NCI-H1436 treated with DMSO at 0.1 percent for 48 hours (cell line): ENCODE measurements at places on chromosomes 11 and 22.

DNA sequence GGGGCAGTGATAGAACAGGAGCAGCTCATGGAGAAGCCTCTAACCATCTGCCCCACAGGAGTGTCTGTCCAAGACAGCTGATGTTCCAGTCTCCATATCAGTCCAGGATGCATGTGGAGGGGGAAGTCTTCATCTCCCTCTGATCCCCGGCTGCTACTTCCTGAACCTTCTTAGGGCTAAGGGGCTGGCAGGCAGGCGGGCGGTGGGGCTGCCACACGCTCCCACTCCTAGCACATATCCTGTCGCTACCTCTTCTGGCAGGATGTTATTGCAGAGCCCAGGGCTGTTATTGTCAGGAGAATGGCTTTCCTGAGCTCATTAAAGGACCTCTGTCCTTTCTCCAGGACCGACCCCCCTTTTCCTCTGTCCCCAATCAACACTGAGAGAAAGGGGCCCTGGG lies 25.4 kb downstream of the LRRC55 start:
- no peak for DNase-seq

DNA sequence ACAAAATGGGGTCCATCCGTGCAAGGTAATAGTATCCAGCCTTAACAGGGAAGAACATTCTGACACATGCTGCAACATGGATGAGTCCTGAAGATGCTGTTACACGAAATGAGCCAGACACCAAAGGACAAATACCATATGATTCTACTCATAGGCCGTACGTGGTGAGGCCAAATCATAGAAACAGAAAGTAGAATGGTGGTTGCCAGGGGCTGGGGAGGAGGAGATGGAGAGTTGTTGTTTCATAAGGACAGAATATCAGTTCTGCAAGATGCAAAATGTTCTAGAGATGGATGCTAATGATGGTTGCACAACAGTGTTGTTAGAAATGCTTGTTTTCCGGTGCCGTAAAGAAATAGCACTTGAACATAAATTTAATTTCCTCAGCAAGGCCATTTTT lies 2.6 kb downstream of the TBX10 start:
- no peak for DNase-seq

DNA sequence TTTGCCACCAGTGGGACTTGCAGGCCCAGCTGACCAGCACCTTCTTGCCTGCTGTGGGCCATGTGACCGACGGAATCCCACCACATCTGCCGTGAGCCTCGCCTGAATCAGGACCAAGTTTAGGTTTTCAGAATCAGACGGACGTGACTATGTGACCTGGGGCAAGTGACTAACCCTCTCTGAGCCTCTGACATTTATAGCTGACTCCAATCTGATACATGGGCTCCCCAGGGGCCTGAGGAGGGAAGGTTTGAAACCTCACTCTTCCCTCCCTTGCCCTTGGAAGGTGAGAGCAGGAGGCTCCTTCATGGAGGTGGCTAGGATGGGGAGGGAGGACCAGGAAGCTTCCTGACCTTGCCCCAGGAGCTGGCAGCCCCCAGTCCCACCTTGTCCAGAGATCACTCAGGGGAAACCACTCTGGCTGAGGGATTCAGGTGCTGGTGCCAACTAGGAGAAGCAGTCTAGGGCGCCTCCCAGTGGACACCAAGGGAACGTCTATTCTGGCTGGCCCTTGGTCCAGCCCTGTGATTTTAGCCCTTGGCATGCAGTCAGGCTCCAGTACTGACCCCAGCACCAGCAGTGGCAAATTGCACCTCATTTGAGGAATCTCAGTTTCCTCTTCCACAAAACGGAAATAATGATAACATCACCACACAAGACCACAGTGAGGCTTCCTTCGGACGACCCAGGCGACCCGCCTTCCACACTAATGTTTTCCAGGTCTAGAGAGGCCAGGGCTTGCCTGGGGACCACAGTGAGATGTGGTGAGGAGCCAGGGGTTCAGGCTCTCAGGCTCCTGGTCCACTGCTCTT lies 47.2 kb upstream of the SYT7 start:
- DNase-seq, result no peak

GRCh38 chr11:79195209-79195608 lies 245.6 kb downstream of the TENM4 start:
- DNase-seq, result no peak

- peak; percentile 15 for DNase-seq
These were observed 1.4 kb upstream of the KREMEN1 start for GRCh38 chr22:29071261-29072045.

- DNase-seq, result no peak
These were observed 45.8 kb upstream of the LIN7C start for GRCh38 chr11:27552341-27552740.

DNA sequence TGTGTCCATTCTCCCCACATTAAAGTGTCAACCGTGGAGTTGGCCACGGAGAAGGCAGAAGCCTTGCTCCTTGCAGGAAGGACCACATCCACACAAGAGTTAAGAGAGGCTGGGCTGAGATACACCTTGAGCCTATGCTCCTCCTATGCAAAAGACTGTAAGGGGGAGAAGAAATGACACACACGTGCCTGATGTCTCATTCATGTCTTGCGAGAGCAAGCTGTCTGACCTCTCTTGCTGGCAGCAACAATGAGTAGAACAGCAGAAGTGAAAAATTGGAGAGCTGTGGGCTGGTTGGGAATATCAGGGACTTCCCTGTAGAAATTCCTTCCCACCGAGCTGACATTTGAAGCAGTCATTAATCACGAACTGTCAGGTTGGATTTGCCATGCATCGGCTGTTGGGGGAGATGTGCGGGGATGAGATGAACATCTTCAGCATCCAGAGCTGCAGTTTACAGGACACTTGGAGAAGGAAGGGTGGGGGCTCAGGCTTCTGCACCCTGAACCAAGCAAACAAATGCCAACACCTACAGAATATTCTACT lies 139.3 kb downstream of the MYO18B start:
- DNase-seq, result no peak

DNA sequence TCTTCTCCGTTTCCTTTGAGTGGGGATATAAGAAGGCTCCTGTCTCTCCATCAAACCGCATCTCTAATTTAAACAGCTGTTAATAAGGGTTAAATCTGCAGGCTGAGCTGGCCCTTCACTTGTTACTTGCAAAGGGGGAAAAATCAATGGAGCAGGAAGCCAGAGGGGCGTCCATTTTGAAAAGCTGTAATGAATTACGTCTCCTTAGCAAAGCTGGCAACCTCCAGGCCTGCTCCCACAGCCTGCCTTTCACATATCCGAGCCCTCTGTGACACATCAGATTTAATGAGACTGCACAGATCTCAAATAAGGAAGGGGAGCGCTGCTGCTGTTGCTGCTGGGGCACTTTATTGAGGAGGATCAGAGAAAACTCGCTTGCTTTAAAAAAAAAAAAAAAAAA lies 320.8 kb downstream of the BLID start:
- no peak for DNase-seq

GRCh38 chr11:10673501-10674062 lies 20.0 kb downstream of the IRAG1 start:
- DNase-seq, result no peak

GRCh38 chr11:94762208-94762607 lies 5.9 kb upstream of the AMOTL1 start:
- no peak for DNase-seq

- DNase-seq, result no peak
These were observed 33.7 kb downstream of the GNB1L start for GRCh38 chr22:19820880-19821522.

DNA sequence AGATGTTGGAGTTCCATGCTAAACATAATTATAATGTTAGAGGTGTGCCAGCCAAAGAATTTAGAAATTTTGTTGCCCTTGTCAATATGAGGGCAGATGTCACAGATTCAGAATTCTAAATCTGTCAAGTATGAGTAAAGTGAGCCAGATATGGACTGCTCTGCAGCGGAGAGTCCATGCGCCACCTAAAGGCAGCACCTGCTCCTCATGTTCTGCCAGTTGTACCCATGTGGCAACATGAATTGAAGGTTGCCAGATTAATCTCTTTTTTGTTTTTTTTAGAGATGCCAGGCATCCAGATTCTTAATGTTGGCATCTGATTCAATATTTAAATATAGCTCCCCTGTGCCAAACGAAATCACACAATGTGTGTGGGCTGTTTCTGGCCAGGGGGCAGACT lies 678.6 kb upstream of the ANO5 start:
- DNase-seq, result no peak

- DNase-seq, result no peak
These were observed 27.5 kb downstream of the KIAA0930 start for GRCh38 chr22:45212992-45213751.

DNA sequence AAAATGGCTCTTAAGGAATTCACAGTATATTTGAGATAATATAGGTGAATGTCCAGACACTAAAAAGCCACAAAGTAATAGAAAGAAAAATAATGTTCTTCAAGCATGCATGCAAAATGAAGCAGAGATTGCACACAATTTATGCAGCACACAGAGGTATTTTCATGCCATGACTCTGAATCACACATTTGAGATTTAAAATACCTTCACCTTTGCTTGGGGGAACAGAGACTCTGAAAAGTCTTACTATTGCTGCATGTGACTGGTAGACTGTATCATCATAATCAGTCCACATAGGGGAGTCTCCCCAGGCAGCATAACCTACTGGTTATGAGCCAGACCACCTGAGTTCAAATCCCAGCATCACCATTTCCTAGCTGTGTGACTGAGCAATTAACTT lies 96.2 kb downstream of the RCN1 start:
- no peak for DNase-seq

- no peak for DNase-seq
These were observed 10.9 kb upstream of the CCND1 start for GRCh38 chr11:69630017-69630416.

DNA sequence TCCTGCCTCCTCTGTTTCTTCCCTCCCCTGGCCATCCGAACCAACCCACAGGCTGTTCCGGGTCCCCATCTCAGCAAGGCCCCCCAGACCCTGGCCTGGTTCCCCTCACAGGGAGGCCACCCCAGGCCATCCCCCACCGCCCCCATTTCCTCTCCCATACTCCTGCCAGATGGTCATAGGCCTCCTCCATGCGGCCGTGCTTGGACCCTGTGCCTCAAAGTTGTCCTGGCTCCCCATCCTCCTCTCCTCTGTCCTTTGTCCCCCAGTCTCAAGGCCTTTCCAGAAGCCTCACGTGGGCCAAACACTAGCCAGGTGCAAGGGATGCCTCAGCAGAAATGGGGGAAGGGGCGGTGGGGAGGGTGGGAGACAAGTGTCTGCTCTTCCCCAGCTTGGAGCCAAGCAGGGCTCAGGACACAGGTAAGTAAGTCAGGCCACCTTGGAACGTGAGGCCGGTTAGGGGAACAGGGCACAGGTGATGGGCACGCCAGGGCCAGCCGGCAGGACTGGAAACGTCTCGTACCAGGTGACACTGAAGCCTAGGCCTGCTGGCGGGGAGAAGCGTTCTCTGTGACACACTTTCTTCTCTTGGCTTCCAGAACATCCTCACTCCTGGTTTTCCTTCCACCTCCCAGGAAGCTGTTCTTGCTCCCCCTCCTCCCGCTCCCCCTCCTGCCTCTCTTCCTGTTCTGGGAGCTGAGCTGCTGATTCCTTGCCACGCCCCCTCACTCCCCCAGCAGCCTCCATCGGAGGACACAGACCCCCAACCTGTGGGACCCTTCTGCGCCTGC lies 31.5 kb upstream of the SLC22A12 start:
- DNase-seq, result no peak
